ENCODE measurements at places on chromosomes 16 and 17.

DNA sequence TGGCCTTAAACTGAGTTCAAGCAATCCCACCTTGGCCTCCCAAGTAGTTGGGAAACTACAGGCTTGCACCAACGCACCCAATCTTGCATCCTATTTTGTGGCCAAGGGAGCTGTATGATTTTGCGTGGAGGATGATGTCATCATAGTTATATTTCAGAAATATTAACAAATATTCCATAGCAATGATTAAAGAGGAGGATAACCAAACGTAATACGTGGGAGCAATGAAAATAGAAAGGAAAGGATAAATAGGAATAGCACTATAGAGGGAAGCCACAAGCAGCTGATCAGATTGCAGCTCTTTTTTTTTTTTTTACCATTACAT, 2.2 kb upstream of the YWHAE start:
- no peak for DNase-seq

- DNase-seq = no peak
Measured at GRCh38 chr16:31088459-31089183, at the start of gene PRSS53. TSS of gene PRSS53 (minus strand) at chr16:31088943. CDS start at chr16:31088809, 134 bp downstream.

GRCh38 chr16:29862383-29862883, 593 bp downstream of the CDIPT start:
- DNase-seq = no peak

DNA sequence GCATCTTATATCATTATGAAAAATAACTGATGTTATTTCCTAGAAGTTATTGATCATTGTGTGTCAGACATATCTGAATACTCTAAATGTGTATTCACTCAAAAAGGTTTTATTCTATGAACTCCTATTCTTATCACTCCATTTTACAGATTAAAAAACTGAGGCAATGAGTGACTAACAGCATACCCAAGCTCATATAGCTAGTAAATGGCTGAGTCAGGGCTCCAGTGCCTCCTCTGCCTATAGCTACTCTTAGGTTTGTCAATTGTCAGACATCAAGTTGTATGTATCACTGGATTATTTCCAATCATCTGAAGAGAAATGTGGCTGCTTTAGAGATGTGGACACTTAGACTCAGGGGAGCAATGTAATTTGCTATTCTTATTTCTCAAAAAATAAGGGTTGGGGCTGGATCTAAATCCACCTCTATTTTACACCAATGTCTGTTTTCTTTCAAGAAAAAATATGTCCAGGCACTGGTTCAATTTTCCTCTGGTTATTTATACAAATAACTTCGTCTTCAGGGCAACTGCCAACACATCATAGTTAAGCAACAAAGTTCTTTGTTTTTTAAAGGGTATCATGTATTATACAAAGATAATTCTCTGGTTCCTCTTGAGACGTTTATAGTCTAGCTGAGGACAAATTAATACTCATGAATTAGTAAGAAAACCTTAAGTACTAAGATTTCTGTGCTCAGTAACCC, 328.9 kb upstream of the MAF start:
- no peak for DNase-seq

GRCh38 chr17:74404789-74405188, 27.1 kb upstream of the GPRC5C start:
- DNase-seq = no peak

- DNase-seq = no peak
Measured at GRCh38 chr16:83004868-83005652, 378.3 kb downstream of the CDH13 start.

GRCh38 chr16:23323224-23324030, 21.3 kb downstream of the SCNN1B start:
- DNase-seq = no peak

DNA sequence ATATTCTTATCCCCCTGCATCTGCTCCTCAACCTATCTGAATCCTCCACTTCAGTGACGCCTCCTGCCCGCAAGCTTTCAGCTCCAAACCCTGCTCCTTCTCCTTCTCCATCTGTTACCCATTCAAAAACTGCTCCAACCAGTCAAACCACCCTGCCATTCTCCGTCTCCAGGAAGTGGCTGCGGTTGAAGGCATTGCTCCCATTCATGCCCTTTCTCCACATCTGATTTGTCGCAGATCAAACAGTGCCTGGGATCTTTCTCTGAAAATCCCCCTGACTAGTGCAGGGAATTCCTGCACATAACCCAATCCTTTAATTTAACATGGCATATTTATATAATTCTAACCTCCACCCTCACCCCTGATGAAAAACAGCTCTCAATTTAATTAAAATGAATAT, 56.3 kb downstream of the SLFN5 start:
- DNase-seq = no peak

- DNase-seq = no peak
Measured at GRCh38 chr17:57215317-57215716, 41.0 kb upstream of the MSI2 start.

- no peak for DNase-seq
Measured at GRCh38 chr16:782258-782657, 5.9 kb downstream of the RPUSD1 start.

DNA sequence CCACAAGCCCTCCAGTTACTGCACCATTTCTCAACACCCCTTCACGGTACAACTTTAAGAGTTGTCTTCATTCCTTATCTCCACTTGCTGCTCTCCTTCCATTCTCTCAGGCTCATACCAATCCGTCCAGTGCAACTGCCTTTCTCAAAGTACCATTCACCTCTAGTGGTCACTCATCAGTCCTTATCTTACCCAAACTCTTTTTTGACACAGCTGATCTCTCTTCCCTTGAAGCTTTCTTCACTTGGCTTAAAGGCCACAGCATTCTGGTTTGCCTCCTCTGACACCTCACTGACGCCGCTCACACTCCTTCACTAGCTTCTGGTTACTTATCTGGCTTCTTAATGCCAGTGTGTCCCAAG, 24.9 kb downstream of the UBE2G1 start:
- no peak for DNase-seq

- no peak for DNase-seq
Measured at GRCh38 chr16:10554569-10554968, 25.8 kb downstream of the EMP2 start.

DNA sequence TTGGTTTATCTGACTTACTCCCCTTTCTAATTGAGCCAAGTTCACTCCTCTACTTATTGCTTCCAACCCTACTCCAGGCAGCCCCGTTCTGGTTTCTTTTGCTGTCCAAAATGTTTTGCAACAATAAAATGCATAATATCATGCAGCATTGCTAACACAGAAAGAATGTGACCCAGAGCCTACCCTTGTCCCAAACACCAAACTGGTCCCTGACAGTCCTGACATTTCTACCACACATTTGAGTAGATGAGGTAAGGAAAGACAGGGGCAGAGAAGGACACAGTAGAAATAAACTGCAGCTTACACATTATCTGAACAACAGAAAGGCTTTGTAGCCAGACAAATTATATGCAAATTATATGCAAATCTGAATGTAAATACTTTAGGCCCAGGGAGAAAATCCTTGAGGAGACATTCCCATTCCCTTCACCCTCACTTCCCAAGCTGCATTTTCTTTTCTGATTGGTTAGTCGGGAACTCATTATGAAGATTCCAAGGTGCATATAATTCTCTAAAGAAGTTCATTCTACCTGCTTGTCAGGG, 31.6 kb downstream of the SOX9 start:
- no peak for DNase-seq

DNA sequence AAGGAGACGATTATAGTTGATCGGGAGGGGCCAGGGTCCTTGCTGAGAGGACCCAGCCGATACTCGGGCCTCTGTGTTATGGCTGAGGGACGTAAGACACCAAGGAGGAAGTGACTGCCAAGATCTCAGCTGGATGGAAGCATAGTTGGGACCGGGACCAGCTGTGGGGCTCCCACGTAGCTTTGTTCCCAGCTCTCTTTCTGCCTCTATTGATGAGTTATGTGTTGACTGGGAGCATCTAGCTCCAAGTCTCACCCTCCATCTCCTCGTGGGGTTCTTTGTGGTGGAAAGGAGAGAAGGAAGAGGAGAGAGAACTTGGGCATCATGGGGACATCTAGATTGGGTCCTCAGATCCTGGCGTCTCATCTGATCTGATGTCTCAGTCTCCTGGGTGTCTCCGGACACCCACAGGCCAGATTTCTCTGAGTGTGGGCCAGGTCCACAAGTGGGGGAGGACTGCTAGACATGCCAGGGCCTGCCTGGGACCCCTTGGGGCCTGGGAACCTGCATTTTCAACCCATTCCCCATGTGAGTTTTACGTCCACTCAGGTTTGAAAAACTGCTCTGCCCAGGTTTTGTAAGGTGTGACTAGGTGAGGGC, 1.0 kb downstream of the MGRN1 start:
- DNase-seq = no peak

DNA sequence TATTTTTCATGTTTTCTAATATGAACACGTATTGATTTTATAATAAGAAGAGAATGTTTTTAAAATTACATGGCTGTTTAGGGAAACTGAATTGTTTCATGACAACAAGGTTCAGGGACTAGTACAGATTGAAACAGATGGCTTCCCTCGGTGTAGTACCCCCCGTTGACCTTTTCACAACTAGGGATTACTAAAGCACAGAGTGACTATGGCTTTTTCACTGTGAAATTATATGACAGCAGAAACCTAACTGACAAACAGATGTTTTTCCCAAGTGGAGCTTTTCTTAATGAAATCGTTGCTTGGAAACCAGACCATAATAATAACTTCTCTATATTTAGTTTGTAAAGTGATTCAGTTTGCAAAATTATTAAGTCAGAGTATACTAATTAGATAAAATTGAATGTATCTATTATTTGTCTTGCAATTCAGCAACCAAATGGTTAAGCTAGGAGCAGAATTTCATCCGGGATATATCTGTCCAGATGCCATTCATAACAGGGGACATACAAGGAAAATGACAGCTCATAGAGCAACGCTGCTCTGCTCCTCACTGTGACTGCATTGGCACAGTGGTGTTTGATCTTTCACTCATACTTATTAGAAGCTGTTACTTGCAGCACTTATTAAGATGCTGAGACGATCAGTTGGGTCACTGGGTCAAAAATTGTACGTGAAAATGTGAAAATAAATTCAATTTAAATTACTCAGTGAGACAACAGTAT, 111.7 kb downstream of the TANGO6 start:
- peak; percentile 89 for DNase-seq

GRCh38 chr16:9327253-9327652, 235.8 kb downstream of the HAPSTR1 start:
- no peak for DNase-seq

GRCh38 chr16:83906683-83907082, 7.8 kb downstream of the MLYCD start:
- DNase-seq = no peak

DNA sequence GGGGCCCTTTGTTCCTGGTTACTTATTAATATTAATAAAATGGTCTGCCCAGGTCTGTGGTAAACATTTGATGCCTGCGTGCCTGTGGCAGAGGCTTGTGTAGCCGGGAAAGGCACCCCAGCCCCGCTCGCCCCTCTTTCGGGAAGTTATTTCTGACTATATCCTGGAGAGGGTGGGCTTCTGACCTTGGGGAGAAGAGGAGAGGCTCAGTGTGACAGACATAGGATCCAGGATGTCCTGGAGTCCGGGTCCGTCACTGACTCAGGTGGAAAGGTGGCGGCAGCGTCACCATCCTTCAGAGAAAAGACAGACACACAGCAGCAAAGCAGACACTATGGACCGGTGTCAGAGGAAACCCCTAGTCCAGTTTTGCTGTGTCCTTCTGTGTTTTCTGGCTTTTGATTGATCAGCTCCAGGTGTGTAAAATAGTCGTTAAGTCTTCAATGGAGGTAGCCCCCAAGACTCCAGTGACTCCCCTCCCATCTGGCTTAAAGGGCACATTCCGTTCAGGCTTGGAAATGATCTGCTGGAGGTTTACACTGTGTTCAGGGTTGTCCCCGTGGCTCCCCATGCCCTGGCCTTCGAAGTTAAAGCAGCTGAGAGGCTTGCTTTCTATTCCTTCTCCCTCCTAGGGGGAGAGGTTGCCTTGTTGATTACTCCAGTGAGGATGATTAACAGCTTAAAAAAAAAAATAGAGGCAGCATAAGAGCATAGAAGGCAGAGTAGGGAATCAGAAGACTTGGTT, 81.6 kb downstream of the CCDC182 start:
- no peak for DNase-seq

GRCh38 chr16:65728167-65728566, 606.3 kb upstream of the CDH11 start:
- DNase-seq = no peak

DNA sequence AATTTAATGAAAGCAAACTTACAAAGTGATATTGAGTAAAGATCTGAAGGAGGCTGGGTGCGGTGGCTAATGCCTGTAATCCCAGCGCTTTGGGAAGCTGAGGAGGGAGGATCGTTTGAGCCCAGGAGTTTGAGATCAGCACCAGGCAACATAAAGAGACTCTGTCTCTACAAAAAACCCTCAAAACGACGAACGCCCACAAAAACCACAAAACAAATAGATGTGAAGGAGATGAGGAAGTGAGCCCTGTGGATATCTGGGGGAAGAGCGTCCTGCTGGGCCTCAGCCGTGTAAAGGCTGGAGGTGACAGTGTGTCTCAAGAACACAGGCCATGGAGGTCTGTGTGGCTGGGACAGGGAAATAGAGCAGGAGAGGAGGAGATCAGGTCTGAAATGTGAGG, 68.8 kb downstream of the ITFG1 start:
- DNase-seq = no peak

- no peak for DNase-seq
Measured at GRCh38 chr17:9643611-9644010, 1.7 kb upstream of the USP43 start.

DNA sequence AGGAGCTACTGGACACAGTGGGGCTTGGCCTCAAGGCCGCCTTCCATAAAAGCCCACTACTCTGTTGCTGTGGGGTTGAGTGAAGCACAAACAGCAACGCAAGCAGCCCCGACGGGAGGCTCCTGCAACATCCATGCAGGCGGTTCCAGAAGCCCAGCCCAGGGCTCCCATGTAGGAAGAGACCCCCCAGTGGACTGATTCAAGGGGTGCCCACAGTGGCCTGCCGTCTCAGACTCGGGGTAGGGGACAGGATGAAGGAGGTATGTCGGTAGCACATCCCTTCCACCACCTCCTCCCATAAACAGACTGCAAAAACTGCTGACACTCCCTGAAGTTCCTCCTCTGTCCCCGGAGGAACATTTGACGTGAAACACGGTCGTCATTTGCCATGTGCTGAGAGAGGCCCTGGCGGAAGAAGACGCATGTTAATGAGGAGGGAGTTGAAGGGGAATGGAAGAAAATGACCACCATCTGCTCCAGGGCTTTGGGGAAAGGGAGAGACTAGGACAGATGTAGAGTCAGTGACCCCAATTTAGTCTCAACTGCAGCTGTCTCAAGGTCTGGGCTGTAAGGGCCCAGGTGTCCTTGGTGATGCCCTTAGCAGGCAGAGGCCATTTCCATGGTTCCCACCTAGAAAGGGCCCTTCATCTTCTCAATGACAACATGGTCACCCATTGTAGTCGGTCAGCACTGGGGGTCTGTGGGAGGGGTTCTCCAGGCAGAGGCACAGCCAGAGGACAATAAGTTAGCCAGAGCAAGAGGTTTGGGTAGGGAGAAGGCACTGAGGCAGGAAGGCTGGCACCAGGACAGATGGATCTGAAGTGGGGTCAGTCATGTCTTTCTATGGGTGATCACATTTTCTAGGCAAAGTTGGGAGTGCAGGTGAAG, 200.6 kb downstream of the CPPED1 start:
- peak; percentile 28 for DNase-seq

DNA sequence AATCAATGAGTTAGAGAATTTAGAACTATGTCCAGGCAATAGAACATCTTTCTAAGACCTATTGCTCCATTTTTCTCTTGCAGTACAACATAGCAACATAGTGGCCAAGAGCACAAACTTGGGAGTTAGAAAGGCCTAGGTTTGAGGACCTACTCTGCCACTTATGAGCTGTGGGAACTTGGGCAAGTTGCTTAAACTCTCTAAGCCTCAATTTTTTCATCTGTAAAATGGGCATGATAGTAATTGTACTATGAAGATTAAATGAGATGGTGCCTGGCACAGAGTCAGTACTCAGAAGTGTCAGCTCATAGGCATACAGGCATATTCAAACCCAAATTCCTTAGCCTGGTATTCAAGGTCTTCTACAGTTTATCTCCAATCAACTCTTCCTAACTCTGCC, 25.1 kb downstream of the IRX5 start:
- DNase-seq = no peak
